Activated CD8-positive, alpha-beta memory T cell treated with anti-CD3 and anti-CD28 coated beads for 1 hour (primary cell): ENCODE measurements at places on chromosomes 7 and 10.

- peak; percentile 33 for DNase-seq
Observed at GRCh38 chr10:14009371-14010100, 321.2 kb downstream of the FRMD4A start.

- DNase-seq = no peak
Observed at GRCh38 chr10:114831186-114831867, 9.7 kb downstream of the FHIP2A start.

DNA sequence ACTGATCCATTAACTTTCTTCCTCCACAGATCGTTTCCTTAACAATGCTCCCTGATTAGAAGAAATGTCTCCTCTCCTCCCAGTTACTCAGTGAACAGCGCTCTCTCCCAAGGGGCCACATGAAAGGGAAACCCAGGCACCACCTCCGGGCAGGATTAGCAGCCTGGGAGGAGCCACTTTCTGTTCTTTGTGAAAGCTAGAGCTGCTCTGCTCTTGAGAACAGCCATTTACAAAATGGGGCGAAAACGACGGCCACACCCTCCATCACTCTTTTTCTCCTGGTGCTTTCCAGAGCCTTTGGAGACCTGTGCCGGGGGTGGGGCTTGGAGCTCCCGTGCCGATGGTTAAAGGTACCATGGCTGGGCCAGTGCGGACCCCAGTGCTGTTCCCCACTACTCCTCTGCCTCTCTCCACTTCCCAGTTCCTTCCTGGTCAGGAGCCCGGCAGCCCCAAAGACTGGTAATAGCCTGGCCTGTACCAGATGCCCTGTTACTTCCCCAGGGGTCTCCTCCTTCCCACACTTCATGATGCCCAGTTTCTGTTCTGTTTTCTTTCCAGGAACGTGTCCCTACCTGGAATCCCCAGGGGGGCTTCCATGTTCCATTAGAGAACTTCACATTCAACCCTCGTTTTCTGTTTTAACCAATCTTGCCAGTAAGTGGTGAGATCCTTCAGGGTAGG lies 402.9 kb upstream of the GALNT17 start:
- DNase-seq = no peak

GRCh38 chr10:11175823-11176243 lies 158.2 kb downstream of the CELF2 start:
- DNase-seq = no peak

GRCh38 chr7:77269360-77270093 lies 69.9 kb upstream of the FGL2 start:
- no peak for DNase-seq

- no peak for DNase-seq
Observed at GRCh38 chr10:112741830-112742402, 208.1 kb upstream of the TCF7L2 start.

GRCh38 chr7:82224529-82224928 lies 219.0 kb downstream of the CACNA2D1 start:
- DNase-seq = no peak

GRCh38 chr7:155527664-155528063 lies 18.7 kb downstream of the CNPY1 start:
- DNase-seq = no peak

DNA sequence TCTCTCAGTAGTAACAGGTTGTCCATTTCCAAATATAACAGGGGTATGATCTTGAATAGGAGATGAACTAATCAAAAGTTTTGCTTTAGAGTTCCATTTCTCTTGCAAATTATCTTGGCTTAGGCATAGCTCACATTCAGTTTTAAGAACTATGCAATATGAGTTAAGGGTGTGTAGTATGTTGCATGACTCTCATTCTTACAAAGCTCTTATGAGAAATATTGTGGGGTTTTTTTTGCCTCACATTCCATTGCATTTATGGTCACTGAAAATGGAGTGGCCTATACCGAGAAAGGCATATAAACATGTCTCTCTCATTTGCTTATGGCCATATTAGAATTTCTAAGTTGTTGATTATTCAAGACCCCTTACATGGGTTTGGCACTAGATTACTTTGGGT lies 48.5 kb upstream of the LAMB1 start:
- DNase-seq = no peak

DNA sequence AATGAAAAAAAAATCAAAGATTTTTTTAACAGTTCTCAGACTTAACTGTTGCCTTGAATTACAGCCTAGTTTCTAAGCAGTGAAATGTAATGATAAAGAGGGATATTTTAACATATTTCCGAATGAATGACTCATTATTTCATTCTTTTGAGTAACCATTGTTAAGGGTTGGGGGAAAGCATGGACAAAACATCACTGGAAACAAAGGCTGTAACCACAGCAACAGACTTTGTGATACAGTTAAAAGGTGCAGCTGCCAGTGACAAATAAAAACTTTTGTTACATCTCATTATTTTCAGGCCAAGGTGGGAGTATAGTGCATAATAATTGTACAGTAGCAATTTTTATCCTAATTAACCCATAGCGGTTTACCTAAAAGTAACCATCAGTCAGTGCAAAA lies 172.6 kb downstream of the LRRTM3 start:
- no peak for DNase-seq

- DNase-seq = no peak
Observed at GRCh38 chr10:66259836-66260235, 666.0 kb upstream of the LRRTM3 start.

- DNase-seq = no peak
Observed at GRCh38 chr10:32793033-32793432, 165.0 kb downstream of the ITGB1 start.

GRCh38 chr7:44058759-44059218 lies 6.6 kb downstream of the PGAM2 start:
- DNase-seq = no peak

GRCh38 chr7:42103456-42103855 lies 133.6 kb downstream of the GLI3 start:
- no peak for DNase-seq

DNA sequence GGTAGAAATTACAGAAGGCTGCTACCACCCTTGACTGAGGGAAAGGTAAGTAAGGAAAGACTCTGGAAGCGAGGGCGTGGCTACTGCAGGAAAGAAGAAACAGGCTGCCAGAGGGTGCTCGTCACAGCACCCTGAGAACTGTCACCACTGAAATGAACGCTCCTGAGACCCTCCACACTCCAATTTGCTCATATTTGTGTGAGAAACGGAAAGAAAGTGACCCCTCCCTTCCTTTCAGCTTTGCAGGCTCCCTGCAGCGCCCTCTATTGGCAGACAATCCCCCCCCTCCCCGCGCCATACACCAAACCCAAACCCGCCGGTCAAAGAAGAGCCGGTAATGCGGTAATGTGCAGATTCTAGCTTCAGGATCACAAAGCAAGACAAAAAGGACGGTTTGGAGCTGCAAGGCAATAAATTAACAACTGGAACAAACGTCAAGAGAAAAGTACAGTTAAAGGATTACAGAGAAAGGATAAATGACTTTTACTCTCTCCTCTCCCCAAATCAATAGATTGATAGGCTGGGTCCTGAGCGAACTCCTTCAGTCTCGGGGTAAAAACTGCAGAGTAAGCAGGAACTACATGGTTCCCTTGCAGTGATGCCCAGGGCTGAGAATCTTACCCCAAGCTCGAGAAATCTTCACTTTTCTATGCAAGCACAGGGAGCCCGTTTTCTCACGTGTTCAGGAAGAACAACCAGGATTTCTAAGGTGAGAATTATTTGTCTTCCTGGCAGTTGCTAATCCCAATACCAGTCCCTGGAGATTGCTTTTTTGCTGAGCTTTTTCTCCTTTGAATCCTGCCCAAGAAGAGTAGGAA lies 47.6 kb downstream of the STEAP1B start:
- DNase-seq = no peak

GRCh38 chr7:130891254-130892094 lies 157.5 kb upstream of the KLF14 start:
- DNase-seq = no peak

DNA sequence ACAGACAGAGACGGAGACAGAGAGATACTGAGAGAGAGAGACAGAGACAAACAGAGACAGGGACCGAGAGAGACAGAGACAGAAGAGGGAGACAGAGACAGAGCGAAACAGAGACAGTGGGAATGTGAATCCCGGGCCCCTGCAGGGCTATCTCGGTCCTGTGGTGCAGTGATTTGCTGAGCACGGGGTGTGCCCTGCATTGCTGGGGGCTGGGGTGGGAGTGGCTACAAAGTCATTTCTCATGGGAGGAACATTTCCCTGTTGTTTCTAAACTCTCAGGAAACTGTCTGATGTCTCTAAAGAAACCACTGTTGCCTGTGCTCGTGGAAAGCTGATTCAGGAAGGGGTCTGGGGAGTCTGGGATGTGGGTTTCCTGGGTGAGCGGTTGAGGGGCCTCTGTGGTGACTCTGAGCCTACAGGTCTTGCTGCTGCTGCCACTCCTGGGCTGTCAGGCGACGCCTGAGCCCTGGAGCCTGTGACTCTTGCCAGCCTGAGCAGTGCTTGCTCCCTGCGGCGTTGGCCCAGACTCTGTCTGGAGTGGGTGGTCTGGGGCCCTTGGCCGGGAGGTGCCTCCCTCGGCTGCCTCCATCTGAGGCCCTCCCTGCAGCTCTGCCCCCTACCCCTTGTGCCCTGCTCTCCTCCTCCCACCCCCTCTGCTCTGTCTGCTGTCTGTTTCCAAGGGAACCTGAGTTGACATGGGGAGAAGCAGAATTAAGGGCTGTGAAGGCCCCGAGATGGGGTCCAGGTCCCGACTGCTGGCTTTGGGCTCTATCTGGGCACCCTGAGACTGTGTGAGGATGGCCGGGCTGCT lies 292.0 kb downstream of the WDR37 start:
- DNase-seq = no peak

DNA sequence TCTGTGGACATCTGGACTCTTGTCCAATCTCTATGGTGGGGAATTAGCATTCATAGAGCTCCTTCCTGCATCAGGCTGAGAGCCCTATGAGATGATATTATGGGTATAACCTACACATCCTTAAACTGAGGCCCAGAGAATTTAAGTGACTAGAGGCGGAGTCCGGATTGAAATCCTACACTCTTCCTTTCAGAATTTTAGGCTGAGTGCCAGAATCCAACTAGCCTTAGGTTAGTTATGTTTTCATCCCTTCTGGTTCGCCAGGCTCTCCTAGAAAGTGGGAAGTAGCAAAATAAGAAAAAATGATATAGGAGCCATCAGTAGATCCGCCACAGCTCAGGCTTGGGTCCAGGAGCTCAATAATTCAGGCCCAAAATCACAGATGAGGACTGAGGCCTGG lies 212.5 kb downstream of the GLI3 start:
- DNase-seq = no peak

- DNase-seq = no peak
Observed at GRCh38 chr7:36015733-36016132, 137.3 kb upstream of the EEPD1 start.

DNA sequence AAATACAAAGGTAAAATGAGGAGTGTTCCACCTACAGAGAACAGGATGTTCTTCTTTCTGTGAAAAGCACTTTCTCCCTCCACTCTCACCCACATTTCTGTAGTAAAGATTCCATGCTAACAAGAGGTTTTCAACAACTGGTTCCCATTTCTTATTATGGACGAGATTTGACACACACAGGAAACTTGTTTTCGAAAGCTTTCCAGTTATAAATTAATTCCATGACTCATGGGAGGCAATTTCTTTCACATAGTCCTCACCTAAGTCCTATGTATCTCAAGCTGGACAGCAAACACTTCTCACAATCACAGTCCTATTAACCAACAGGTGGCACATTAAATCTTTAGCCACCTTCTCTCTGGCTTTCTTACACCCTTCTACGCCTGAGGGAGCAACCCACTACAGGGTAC lies 24.5 kb downstream of the RAPGEF5 start:
- DNase-seq = no peak

DNA sequence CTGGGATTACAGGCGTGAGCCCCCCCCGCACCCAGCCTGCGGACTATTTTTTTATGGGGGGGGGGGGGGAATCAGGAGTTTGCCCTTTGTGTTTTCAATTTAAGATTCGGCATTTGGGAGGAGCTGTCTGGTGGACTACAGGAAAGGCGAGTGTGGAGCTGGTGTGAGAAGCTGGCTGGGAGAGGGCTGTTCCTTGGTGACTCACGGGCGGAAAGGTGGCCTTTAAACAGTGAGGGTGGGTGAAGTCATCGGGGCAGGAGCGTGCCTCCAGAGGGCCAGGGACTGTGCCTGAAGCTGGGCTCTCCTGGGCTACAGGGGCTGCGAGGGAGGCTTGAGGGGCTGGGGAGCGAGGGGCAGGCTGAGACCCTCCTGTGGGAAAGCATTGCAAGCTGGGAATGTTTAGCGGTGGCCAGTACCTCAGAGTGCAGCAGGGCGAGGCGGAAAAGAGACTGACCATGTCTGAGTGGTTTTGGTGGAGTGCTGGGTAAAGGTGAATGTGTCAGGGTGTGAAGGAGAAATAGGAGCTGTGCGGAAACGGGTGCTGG lies 39.7 kb upstream of the ZNF32 start:
- DNase-seq = no peak

GRCh38 chr7:148867596-148868377 lies 16.3 kb downstream of the EZH2 start:
- DNase-seq = no peak

- DNase-seq = no peak
Observed at GRCh38 chr7:83798489-83798888, 149.6 kb upstream of the SEMA3E start.

DNA sequence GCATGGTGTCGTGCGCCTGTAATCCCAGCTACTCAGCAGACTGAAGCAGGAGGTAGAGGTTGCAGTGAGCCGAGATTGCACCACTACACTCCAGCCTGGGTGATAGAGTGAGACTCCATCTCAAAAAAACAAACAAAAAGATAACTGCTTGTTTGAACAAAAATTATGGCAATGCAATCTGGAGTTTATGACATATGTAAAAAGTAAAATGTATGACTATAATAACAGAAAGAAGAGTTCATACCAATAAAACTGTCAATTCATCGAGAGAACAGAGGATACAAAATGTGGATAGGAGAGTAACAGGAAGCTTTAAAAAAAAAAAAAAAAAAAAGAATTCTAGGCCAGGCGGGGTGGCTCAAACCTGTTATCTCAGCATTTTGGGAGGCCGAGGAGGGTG lies 19.2 kb downstream of the SLC25A16 start:
- no peak for DNase-seq

- no peak for DNase-seq
Observed at GRCh38 chr10:15684768-15685167, 35.0 kb downstream of the ITGA8 start.

- DNase-seq = no peak
Observed at GRCh38 chr7:106421181-106421762, 136.5 kb upstream of the NAMPT start.

DNA sequence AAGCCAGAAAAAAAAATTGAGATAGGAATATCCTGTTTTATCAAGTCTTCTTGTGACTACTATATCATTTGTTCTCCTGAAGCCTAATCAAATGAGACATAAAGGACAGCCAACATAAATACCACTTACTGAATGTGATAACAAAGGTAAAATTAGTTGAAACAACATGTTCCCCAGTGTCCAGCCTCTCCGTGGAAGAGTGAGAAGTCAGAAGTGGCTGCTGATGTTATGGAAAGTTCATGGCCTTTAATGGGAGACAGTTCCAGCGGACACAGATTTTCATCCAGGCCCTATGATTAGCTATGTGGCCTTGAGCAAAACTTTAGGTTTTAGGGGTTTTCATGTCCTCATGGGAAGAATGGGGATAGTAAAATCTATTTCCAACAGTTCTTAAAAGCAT lies 724.3 kb downstream of the SUGCT start:
- no peak for DNase-seq

GRCh38 chr10:77629775-77630506 lies 7.7 kb downstream of the KCNMA1 start:
- DNase-seq = no peak

GRCh38 chr7:128407751-128408708 lies 1.8 kb downstream of the IMPDH1 start:
- no peak for DNase-seq
